ENCODE measurements at places on chromosomes 12 and 14. TPM values are rescaled to one million over a fixed set of nuclear protein-coding genes. Genes with fewer than 3 reads are reported as not detected.

DNA sequence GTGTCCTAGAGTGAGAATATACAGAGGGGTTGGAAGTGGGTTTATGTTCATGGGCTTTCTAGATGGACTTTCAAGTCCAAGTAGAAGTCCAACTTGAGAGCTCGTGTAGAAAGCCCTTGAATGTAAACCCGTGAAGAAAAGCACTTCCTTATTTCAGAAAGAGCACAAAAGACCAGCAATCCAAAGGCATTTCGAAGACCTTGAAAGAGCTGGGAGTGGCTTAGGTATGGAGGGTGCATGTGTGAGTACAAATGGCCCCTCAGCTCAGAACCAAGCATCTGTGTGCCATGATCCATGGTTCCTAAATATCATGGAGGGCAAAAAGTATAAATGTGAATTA lies 160.7 kb downstream of the ETV6 start:
- no peak for DNase-seq

- DNase-seq, result no peak
Measured at GRCh38 chr14:31777312-31777711, 216.1 kb downstream of the NUBPL start.

DNA sequence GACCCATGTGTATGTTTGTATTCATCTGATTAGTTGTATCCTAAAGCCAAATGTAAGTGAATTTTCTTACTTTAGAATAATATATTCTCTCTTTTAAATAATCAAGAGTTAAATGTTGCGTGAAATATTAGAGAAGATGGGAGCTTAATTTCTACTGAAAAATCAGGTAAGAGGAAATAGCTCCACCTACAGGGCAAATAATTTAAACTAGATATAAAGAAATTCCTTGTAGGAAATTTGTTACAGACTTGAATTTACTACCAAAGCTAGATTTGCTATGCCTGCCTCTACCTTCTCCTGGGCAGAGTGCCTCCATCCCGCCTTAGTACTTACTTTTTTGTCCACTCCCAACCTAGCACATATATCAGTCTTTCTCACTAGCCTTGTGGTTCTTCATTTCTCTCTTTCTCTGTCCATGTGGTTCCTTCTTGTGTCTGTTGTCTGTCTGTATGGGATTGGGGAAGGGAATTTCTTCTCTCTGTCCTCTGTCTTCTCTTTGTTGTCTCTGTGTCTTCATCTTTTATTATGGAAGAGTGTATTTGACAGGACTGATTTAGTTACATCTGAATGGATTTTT lies 44.7 kb downstream of the PALS1 start:
- DNase-seq, result peak; percentile 44

DNA sequence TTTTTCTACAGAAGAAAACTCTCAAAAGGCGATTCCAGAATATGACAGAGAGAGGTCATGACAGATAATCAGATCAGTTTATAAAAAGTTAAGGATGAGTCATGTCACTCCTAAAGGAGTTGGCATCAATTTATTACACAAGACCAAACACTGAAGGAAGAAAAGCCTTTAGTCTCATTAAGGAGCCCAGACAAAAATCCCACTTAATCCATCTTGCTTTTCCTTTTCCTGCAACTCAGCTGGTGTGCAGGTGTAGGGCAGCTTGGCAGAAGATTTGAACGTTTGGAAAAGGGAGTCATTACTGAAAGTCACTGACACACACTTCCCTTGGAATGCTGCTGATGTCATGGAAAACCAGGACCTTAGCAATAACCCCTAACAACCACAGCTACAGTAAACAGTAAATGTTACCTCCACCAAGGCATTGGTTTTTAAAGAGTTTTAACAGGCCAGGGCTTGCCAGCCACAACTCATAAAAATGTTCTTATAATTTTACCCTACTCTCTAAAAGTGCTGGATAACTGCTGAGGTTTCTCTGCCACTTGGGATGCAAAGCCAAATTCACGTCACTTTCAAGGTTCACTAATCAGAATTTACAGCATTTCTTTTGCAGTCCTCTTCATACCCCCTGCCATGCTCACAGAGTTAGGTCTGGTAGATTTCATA lies 320.6 kb downstream of the RAD51B start:
- no peak for DNase-seq

Gene TRHDE
- polyA plus RNA-seq, result not detected

Gene GRIP1
- 0.25 TPM for polyA plus RNA-seq

Gene PROX2
- 0.22 TPM for polyA plus RNA-seq

Gene PPM1H
- not detected for polyA plus RNA-seq

Measured in naive thymus-derived CD8-positive, alpha-beta T cell (primary cell).